ENCODE measurements at places on chromosomes 5 and 9.

GRCh38 chr5:180704362-180704761 is 35.5 kb downstream of the OR2Y1 start:
- DNase-seq = no peak

GRCh38 chr9:93345643-93346230 is 105.7 kb upstream of the FAM120A start:
- DNase-seq = no peak

- DNase-seq = no peak
Measured at GRCh38 chr9:136516191-136516654, 29.6 kb downstream of the NOTCH1 start.

DNA sequence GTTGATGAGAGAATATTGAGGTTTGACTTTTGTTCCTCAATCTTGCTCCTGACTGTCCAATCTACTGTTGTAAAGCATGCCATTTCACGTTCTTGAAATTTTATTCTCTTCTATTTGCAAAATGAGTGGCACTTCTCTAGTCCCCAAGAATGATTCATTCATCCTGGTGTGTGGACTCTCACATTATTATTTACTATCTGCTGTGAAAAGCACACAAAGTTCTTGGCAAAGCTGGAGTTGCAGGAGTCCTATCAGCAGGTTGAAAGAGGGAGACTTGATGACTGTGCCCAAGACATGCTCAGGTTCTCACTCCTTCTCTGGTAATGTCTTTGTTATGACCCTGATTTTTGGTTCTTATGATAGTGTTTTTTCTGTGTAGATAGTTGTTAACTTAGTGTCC is 382.6 kb downstream of the DMRTA1 start:
- DNase-seq = no peak

DNA sequence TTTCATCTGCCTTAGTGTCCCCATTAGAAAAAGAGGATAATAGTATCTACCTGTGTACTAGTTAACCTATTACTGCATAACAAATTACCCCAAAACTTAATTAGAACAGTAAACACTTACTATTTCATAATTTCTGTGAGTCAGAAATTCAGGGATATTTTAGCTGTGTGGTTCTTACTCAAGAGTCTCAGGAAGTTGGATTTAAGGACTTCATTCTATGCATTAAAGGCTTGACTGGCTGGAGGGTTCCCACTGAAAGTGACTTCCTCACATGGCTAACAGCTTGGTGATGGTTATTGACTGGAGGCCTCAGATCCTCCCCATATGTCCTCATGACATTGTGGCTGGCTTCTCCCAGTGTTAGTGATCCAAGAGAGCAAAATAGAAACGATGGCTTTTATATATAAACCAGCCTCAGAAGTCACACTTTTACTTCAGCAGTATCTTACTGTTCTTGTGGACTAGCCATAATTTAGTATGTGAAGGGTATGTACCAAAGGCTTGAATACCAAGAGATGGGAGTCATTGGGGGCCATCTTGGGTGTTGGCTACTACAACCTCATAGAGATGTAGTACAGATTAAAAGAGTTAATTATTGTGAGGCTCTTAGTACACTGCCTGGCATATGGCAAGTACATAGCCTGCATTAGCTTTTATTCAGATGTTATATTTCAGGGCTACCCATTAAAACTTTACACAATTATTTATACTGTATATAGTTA is 9.9 kb downstream of the RAD23B start:
- no peak for DNase-seq

DNA sequence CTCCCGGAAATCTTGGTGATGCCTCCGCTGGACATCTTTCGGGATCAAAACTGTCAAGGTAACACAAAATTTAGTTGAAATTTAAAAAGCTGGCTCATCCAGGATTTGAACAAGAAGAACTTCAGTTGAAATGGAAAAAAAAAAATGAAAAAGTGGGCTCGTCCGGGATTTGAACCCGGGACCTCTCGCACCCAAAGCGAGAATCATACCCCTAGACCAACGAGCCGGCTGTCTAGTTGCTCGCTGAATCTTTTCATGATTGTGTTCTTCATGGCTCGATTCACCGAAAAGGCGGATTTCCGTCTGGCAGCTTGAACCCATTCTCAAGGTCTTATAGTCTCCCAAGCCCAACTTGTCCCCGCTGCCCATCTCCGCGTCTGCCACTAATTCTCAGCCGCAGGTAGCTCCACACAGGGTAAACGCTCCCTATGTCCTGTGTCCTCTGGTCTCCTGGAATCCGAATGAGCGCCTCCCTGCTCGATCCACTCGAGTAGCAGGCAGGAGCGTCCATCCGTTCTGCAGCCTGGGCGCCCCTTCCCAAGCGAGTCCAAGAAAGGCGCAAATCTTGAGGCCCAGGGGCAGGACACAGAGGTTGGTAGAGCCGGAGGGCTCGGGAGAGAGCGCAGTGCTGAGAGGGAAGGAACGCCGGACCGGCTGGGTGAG is 16.2 kb downstream of the TRIM7 start:
- peak; percentile 90 for DNase-seq

GRCh38 chr5:134638760-134639201 is 6.2 kb upstream of the SAR1B start:
- DNase-seq = no peak

DNA sequence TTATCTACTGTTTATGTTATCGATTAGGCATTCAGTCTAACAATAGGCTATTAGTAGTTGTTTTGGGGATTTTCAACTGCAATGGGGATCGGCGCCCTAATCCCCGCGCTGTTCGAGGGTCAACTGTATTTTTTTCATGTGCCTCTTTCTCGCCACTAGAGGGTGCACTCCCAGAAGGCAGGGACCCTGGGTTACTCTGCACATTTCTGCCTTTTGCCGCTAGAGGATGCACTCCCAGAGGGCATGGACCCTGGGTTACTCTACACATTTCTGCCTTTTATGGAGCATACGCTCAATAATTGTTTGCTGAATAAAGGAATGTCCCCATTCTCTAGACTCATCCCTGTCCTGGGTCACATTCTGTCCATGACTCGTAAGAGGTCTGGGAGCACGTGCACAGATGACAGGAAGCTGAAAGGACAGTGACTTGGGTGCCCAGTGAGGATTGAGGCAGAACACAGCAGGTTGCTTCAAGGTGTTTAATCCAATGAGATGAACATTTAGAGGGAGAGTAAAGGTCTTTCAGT is 27.9 kb upstream of the RECK start:
- peak; percentile 20 for DNase-seq

DNA sequence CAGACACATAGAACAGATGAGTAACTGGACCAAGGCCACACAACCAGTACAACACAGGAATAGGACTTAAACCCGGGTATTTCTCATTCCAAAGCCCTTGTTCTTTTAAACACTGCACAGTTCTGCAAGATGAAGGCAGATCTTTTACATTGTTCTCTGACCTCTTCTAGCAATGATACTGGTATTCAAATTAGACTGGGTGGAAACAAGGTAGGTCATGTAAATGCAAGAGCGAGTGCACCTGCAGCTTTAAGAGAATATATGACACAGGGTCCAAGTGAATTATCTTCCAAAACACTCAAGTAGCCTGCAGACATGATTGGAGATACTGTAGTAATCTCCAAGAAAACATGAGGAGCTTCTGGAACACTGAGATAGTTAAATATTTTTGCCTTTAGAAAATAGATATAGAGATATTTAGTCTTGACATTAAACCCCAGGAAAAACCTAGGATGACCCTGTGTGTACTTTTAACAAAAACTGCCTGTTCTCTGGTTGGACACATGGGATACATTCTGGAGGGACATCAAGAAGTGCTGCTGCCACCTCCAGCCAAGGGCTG is 130.6 kb upstream of the EPB41L4A start:
- DNase-seq = no peak

GRCh38 chr5:154365823-154366222 is 80.0 kb upstream of the SAP30L start:
- no peak for DNase-seq

- no peak for DNase-seq
Measured at GRCh38 chr5:172280929-172281328, 2.6 kb downstream of the UBTD2 start.

- no peak for DNase-seq
Measured at GRCh38 chr9:116099821-116100220, 53.8 kb upstream of the PAPPA start.

GRCh38 chr9:29668732-29669131 is 2095.5 kb upstream of the C9orf72 start:
- DNase-seq = no peak

GRCh38 chr5:77709340-77709739 is 66.8 kb downstream of the TBCA start:
- no peak for DNase-seq

DNA sequence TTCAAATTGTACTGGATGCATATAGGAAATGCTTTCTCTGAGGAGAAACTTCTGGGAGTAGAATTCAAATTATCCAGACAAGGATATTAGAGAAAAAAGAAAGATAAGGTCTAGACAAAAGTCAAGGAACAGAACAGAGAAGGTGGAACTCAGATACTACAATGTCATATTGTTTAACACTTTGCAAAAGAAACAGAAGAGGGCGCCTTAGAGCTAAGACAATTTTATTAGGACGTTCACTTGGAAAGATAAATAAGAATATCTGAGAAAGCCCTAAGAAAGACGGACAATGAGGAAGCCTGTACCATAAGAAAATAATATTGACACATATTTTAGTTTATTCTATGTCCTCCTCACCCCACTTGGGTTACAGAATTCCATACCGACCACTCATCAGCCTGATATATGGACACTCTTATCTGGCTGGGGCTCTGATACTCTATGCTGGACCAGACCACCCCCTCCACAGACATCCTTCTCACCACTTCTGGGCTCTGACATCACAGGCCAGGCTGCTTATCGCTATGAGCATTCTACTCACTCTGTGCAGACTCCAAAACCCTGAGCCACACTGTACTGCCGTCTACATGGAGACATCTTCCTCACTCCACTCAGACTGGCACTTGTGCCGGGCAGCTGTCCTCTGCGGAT is 9.1 kb upstream of the AK3 start:
- no peak for DNase-seq

- DNase-seq = no peak
Measured at GRCh38 chr5:84379749-84380148, 4.9 kb downstream of the EDIL3 start.

DNA sequence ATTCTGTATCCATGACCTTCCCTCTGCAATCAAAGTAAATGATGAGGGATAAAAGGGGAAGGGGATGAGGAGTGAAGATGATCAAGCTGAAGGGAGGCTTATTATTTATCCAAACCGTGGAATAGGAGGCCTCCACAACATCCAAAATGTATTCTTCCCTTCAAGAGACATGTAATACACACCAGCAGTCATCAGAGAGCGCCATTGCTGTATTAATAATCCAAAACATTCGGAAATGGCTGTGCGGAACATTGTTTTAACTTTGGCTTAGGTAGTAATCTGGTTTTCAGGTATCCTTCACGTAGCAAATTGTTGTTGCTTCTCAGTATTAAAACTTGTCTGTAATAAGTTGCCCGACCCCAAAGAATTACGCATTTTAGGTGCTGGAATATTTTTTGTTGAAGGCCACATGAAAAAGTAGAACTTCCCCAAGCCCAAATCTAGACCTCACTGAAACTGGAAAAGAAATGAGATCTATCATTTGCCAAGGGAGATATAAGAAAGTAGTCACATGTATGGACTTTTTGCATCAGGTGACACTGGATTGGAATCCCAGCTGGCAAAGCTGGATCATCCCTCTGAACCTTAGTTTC is 2.6 kb upstream of the BOD1 start:
- no peak for DNase-seq

DNA sequence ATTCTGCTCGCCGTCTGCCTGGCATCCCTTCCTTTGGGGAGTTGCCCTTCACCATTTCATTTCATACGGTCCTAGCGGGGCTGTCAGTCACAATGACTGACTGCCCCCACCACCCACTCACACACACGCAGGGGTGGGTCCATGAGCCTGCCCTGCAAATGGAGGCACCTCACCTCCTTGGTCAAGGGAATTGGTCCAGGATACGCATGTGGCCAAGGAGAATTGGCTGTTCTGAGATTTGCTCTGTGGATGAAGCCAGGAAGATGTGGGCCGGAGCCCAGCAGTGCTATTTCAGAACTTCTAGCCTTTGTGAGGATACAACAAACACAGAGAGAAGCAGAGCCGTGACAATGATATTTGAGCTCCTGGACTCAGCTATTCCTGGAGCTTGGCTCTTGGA is 17.0 kb downstream of the C1QTNF2 start:
- no peak for DNase-seq

DNA sequence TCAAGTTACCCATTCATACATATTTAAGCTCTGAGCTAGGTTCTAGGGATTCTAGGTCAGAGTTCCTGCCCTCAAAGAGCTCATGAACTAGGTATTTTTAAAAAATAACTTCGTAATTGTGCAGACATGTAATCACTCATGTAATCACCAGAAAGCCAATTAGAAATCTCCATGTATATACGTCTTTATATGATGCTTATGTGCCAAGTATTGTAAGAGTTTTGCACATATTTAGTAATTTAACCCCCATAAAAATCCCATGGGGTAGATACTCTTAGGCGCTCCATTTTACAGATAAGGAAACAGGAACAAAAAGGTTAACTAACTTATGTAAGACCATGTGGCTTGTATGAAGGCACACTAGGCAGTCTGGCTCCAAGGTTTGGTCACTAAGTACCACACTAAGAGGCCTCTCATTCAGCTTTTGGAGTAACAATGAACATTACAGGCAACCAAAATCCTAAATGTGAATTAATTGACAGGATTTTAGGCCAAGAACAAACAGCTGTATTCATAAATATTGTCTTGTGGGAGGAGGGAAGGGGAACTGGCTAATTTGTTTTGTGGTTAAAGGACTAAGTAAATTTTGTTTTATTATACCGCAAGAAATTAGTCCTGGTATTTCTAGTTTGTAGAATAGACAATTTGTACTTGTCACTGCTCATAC is 1.7 kb upstream of the OTULINL start:
- DNase-seq = no peak
